Fibroblast of the aortic adventitia (primary cell): ENCODE measurements at places on chromosomes 12 and 14.
A peak's percentile ranks its signal among the peaks of the same experiment; 100 is the strongest.

GRCh38 chr12:83665634-83666218 is 979.0 kb downstream of the TMTC2 start:
- no peak for DNase-seq

DNA sequence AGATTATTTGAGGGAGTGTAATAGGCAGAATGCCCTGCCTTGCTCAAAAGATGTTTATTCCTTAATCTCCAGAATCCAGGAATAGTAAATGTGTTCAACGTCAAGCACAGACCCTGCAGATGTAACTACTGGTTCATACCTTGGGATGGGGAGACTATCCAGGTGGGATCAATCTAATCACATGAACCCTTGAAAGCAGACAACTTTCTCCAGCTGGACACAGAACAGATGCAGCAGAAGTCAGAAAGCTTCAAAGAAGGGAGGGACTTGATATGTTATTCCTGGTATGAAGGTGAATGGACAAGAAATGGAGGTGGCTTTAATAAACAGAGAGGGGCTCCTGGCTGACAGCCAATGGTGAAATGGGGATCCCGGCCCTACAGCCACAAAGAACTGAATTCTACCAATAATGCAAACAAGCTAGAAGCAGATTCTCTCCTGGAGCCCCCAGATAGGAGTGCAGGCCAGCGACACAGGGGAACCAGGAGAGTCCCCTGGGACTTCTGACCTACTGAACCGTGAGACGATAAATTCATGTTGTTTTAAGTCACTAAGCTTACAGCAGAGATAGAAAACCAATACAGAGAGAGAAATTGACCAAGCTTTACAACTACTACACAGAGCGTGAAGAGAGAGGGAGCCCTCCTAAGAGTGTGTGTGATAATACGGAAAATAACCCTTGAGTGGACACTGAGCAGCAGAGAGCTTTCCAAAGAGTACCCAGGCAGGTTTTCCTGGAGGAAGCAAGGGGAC is 133.5 kb upstream of the TMEM132C start:
- no peak for DNase-seq

GRCh38 chr12:3988519-3989217 is 115.5 kb upstream of the PARP11 start:
- DNase-seq: no peak

- DNase-seq: peak; percentile 67
Measured at GRCh38 chr12:77133566-77133965, 68.2 kb upstream of the E2F7 start.

- DNase-seq: peak; percentile 18
Measured at GRCh38 chr14:28102814-28103213, 663.8 kb upstream of the FOXG1 start.

DNA sequence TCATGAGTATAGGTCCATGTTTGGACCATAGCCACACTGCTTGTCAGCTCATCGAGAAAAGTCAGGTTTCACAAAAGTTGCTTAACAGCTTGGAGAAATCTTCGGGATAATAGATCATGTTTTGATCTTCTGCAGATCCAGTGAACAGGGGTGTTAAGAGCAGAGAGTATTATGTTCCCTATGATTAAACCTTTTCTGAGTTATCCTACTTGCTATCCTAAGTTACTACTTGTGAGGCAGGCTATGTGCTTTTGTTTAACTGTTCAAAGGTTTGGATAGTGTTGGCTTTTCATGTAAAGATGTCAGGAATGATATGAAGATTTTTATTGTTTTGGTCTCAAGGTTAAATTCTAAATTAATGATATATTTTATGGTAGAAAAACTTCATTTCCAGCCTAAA is 11.1 kb downstream of the NAA30 start:
- no peak for DNase-seq

DNA sequence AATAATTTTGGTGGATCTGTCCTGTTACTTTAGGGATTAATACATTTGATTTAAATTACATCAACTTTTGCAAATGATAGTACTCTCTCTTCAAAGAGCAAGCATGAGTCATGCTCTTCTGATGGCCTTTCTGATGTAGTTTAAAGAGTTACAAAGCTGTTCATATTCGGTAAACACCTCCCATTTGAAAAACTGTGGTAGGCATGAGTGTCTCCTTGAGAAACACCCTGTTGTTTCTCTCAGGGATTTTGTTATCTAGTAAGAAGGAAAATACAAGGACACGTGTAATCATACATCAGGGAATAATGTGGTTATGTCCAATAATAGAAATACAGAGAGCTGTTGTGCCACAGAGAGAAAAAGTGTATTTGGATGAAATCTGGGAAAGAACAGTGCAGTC is 53.3 kb upstream of the E2F7 start:
- no peak for DNase-seq

DNA sequence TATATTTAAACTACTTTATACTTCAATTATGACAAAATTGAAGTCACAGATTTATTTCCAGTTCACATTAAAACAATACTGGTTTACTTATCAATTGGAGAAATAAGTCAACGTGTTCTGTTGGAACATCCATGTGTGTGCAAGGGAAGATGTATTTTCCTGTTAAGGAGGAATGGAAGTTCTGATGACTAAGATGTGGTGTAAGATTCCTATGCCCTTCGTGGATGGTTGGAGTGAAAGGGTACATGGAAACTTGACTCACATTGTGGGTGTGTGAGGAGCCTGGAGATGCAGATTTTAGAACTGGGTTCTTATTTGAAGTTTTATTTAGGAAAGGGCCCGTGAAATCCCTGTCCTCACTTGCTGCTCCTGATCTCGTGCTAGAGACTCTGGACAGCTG is 95.3 kb downstream of the CATSPERB start:
- no peak for DNase-seq

DNA sequence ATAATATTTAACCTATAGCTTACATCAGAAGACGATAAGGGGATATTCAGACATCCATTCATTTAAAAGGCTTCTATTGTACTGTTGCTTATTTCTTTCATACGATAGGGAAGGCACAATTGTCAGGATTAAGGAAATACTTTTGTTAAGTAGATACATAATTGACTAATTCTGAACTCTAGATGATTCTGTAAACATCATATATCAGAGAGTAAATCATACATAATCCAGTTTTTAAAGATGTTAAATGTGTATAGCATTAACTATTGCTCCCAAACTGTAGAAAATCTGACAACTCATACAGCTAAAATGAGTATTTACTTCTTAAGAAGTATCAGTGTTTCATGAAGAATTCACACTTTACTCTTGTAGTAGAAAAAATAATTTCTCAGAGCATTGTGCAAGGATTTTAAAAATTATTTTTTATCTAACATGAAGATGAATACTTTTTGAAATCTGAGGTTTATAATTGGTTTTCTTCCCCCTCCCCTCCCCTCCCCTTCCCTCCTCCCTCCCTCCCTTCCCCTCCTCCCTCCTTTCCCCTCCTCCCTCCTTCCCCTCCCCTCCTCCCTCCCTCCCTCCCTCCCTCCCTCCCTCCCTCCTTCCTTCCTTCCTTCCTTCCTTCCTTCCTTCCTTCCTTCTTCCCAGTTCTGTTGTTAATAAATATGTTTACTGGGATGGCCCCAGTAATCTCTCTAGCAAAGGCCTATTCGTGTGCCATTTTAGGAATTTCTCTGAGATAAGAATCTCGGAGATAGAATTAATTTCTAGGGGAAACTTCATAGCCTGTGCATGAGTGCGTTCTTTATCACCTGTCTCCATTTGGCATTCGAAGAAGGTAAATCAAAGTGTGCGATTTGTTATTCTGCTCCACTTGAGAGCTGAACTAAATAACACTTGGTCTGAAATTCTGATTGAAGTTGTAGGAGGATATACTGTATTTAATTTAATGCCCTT is 2.3 kb downstream of the NPAS3 start:
- DNase-seq: no peak

- DNase-seq: peak; percentile 40
Measured at GRCh38 chr12:24069532-24070395, 120.3 kb upstream of the SOX5 start.

DNA sequence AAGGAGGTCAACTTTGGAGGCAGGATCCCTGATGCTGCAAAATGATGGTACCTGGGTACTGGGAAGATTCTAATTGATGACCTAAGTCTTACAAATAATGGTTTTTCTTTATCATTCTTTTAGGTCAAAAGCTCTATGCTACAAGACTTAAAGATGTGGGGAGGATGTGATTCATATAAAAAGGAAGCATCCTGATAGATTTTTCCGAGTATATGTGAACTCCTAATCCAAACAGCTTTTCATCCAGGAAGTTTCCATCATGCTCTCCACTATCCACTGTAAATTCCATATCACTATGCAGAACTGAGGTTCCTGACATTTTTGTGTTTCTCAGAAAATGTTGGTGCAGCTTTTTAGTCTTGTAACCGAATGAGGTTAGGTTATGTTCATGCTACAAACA is 293.2 kb downstream of the PAWR start:
- no peak for DNase-seq

GRCh38 chr14:58752771-58753201 is 115.0 kb downstream of the DACT1 start:
- peak; percentile 43 for DNase-seq

GRCh38 chr12:6873094-6874014 is at the start of gene SPSB2:
TSS of gene SPSB2 (minus strand) at chr12:6873303. CDS start at chr12:6872901, 402 bp downstream.
- peak; percentile 91 for DNase-seq

DNA sequence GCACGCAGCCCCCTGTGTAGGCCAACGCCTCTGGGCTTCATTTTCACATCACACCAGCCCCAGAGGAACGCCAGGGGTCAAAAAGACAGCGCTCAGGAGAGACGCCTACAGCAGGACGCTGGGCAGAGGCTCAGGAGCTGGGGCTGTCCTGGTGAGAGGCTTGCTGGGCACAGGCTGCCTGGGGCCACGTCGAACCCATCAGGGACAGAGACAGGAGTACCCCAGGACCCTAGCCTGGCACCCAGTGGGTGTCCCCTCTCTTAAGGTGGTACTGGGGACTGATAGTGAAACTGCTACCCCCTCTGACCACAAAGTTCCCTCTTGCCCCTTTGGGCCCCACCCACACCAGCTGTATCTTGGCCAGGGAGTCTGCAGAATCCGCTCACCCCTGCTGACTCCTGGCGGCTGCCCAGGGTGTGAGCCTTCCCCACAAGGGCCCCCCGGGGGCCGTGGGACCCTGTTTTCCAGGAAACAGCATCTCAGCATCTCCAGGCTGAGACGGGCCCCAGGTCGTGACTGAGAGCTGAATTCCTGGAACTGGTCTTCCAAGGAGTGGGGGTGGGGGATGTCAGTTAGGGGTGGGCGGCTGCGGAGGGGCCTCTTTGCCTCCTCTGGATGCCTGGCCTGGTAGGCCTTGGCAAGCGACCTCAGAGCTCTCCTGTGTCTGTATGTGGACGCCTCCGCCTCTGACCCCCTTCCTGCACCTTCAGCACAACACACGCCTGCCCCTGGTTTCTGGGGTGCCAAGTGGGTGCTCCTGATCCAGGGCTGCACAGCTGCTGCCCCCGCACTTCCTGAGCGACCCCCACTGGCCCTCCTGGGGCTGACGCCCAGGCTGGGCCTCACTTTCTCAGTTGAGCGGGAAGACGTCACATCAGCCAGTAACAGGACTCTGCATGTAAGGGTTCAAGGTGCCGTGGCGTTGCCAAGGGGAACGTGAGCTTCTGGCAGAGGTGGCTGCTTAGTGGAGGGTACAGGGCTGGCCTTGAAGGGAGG is 321.9 kb upstream of the RTL1 start:
- no peak for DNase-seq

DNA sequence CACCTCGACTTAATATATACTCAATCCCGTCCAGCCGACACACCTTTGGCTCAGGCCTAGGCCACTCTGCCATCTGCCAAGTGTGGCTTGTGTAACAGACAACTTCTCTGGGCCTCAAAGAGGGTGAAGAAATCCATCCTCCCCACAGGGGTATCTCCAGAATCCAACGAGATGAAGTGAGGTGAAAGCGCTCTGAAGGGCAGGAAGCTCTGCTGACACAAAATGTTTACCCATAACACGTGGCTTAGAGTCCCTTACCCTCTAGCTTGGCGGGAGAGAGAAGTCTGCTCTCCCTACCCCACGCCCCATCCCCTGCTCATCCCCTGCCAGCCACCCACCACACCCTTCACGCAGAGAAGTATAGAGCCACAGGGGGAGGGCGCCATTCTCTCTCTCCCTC is 13.0 kb downstream of the ZBTB39 start:
- no peak for DNase-seq

- no peak for DNase-seq
Measured at GRCh38 chr12:54126029-54126695, 62.6 kb downstream of the SMUG1 start.

DNA sequence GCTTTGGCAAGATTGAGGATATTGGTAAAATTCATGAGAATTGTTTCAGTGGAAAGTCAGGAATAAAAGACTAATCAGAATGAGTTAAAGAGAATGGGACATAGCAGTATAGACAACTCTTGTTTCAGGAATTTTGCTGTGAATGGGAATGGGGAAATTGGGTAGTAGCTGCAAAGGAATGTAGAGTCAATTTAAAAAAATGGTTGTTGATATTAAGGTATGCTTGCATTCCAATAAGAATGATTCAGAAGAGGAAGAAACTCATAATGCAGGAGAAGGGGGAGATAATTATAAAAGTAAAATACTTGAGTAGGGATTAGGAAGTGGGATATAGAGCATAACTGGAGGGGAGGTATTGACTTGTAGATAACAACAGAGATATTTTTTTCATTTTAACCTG is 40.7 kb downstream of the MNAT1 start:
- peak; percentile 69 for DNase-seq

GRCh38 chr12:19014240-19014639 is 115.3 kb upstream of the PLEKHA5 start:
- DNase-seq: peak; percentile 49

GRCh38 chr12:51631591-51631990 is 40.6 kb downstream of the SCN8A start:
- peak; percentile 55 for DNase-seq

DNA sequence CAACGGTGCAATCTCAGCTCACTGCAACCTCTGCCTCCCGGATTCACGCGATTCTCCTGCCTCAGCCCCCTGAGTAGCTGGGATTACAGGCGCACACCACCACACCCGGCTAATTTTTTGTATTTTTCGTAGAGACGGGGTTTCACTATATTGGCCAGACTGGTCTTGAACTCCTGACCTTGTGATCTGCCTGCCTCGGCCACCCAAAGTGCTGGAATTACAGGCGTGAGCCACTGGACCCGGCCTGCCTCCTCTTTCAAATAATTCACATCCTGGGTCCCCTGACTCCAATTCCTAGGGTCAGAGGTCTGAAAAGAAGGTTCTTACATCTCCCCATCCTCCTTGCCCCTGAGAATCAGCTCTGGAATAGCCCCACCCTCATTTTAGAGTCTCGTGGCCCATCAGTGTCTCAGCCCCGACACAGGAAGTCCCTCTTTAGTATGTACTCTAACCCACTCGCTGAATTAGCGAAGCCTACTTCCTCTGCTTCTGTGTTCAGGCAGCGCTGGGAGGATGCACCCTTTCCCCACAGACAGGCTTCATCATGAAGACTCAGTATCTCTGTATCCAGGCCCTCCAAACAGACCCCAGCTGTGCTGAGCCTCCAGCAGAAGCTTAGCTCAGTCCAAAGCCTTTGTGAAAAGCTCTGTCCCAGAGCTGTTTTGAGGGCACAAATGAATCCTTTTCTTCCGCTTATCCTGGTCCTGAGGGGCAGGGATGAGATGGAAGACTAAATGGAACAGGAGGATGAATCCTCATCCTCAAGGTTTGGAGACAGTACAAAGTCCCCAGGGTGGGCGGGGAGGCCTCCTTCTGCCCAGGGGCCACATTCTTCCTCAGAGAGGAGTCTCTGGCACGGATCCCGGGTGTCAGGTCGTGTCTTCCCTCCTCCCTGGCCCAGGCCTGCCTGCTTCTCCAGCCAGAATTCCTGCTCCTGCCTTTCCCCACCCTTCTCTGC is 3.5 kb downstream of the LPAR5 start:
- no peak for DNase-seq

GRCh38 chr12:89161557-89161956 is 190.7 kb downstream of the DUSP6 start:
- DNase-seq: no peak
